T-helper 17 cell (primary cell): ENCODE measurements at places on chromosomes 2 and 18.

DNA sequence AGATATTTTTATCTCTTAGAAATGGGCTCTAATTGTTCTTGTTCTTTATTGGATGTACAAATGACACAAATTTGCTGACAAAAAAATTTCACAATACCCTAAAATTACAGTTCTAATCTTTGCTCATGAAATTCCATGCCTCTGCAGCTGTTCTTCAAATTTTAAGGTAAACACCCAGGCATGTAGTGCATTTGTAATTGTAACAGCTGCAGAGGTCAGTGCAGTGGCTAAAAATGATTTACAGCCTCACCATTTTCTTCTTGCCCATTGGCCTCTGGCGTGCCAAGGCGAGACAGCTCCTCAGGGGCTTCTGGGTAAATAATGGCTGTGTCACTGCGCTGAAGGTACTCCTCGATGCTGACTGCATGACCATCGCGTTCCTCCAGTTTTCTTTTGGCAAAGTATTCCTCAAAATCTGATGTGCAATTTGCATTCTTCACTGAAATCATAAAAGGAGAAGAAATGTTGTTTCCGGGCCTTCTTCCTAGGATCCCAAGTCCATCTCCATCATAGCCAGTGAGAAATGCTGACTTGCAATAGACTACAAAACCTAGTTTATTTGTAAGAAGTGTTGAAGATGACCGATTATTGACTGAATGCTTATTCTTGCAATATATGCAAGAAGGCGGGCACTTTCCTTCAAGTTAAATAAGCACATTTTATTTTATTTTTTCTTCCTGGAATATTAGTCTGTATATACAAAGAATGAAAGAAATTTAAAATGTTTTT lies 115.2 kb downstream of the ZEB2 start:
- no peak for DNase-seq

GRCh38 chr2:213551526-213551925 lies 267.3 kb downstream of the SPAG16 start:
- DNase-seq: no peak

- no peak for DNase-seq
These were observed 483.2 kb downstream of the METTL4 start for GRCh38 chr18:2087877-2088673.

DNA sequence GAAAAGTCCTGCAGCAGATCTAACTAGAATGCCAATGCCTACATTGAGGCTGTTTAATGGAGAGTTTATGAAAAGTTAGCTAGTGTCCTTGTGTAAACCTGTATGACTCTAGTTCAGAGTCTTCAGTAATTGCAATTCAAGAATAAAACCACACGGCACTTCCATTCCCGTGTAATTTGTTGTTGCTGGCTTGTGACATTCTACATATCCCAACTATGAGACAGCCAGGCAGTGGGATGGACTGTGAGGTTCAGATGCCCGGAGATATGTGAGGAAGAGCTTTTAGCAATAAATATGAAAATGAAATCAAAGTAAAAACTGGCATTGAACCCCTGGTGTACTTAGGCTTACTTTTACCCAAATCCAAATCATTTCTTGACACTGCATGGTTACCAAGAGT lies 263.4 kb downstream of the NEDD4L start:
- DNase-seq: no peak

GRCh38 chr2:24434541-24434940 lies 56.5 kb upstream of the NCOA1 start:
- DNase-seq: no peak

GRCh38 chr2:158321264-158321663 lies 135.3 kb downstream of the CCDC148 start:
- DNase-seq: no peak

DNA sequence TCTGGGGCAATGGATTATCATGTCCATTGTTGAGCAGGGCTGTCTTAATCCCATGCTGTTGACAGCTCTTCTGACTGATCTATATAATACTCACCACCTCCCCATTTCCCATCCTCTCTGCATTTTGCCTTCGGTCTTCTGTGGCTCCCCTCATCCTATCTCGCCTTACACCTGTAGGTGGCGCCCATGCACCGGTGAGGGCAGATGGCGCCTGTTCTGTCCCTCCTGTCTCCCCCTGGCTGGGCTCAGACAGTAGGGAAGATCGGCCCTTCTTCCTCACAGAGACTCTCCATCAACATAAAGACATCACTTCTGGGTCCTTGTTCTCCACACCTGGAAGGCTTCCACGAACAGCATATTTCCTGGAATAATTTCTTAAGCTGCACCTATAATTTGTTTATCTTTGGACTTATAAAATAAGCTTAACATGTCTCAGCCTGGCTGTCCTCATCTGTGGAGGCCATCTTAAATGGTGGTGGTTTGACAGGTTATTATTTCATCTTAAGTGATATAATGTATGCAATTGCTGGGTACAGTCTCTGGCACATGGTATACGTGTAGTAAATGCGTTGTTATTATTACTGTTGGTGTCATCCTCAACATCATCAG lies 10.9 kb upstream of the CDH20 start:
- no peak for DNase-seq

DNA sequence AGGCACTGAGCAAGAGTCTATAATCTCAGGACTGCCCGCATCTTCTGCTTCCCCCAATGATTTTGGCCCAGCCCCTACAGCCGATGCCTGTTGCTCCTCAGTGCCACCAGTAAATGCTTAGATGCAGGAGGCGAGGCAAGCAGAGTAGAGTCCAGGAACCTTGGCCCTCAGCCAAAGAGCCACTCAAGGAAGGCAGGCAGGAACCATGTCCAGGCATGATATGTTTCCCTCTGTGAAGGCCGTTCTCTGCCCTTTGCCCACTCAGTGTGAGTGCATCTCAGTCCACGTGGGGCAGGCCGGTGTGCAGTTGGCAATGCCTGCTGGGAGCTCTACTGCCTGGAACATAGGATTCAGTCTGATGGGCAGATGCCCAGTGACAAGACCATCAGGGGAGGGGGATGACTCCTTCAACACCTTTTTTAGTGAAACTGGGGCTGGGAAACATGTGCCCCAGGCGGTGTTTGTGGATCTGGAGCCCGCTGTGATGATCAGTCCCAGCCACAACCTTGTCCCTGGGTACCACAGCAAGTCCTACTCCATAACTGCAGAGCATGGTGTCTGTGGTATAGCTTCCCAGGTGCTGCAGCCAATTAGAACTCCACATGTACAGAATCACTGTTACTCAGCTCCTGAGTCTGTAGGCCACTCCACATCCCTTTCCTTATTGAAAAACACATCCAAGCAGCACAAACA lies 9.7 kb upstream of the DNAJB2 start:
- DNase-seq: no peak

DNA sequence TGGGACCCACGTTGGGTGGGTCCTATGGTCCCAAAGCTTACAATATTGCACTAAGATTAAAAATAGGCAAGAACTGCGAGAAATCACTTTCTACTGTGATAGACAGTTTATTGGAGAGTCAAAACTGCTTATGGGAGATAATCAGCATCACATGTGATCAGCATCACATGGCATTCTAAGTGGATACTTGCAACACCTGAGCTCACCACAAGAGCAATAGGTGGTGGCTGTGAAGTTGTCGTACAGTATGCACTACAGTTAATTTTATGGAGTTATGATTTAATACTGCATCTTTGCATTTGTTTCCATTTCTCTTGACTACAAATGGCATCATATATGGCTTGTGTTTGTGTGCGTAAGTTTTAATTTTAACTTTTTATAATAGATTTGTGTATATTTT lies 11.6 kb downstream of the PNO1 start:
- DNase-seq: no peak

DNA sequence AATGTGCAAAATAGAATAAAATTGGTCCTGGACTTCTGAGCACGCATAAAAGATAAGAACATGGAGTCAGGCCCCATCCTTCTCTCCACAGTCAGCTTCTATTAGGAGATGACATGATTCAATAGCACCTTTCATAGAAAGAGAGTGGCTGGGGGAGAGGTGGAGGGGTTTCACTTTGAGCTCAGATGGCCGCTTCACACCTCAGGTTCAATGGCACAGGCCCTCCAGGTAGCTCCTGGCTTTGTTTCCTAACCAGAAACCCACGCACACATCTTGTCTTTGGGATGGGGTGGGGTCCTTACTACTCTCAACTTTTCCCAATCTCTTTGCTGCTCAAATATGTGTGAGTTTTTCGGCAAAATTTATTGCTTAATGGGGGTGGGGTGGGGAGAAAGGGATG lies 332.3 kb downstream of the CLIP4 start:
- DNase-seq: no peak

GRCh38 chr2:74383254-74383653 lies 3.1 kb upstream of the DCTN1 start:
- no peak for DNase-seq
